ENCODE measurements at places on chromosomes 1 and 21.

- no peak for DNase-seq
These were observed at the start of gene OR2C3 for GRCh38 chr1:247536340-247536739. OR2C3 (minus strand) TSS chr1:247536440; CDS start chr1:247532511, 3,929 bp downstream.

DNA sequence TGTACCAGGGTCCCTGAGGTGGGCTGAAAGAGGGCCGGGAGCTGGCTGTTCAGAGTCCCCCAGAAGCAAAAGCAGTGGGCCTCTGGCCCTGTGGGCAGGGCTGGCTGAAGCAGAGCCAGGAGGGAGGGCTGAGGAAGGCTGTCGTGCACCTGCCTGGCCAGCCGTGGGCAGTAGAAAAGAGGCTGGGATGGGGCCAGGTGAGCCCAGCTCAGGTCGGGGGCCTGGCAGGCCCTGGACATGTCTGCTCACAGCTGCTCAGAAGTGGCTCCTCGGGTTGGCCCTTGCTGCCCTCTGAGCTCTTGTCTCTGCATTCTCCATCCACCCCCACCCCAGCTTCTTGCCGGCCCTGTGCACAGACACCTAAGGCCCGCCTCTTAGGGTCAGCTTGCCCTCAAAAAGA lies 60.0 kb downstream of the TCP10L start:
- no peak for DNase-seq

DNA sequence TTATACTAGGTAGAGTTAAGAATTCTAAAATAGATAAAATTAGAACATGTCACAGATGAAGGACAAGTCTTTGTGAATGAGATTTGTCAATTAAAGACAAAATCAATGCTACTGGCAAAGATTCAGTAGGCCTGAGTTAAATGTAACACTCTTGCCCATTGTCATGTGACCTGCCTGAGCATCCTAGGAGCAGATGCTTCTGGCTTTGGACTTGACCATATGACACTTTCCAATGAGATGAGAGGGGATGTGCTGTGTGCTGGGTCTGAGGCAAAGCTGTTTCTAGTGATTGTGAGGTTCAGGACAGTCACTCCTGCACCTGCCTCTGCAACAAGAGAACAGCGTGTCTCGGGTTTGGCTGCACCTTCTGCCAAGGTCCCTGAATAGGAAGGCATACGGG lies 144.9 kb downstream of the HIVEP3 start:
- no peak for DNase-seq

- no peak for DNase-seq
These were observed 45.3 kb downstream of the KCNC4 start for GRCh38 chr1:110255392-110255787.

GRCh38 chr1:110610084-110610483 lies 3.9 kb upstream of the KCNA2 start:
- no peak for DNase-seq

- DNase-seq, result no peak
These were observed 39.3 kb downstream of the TAS1R2 start for GRCh38 chr1:18819986-18820790.

DNA sequence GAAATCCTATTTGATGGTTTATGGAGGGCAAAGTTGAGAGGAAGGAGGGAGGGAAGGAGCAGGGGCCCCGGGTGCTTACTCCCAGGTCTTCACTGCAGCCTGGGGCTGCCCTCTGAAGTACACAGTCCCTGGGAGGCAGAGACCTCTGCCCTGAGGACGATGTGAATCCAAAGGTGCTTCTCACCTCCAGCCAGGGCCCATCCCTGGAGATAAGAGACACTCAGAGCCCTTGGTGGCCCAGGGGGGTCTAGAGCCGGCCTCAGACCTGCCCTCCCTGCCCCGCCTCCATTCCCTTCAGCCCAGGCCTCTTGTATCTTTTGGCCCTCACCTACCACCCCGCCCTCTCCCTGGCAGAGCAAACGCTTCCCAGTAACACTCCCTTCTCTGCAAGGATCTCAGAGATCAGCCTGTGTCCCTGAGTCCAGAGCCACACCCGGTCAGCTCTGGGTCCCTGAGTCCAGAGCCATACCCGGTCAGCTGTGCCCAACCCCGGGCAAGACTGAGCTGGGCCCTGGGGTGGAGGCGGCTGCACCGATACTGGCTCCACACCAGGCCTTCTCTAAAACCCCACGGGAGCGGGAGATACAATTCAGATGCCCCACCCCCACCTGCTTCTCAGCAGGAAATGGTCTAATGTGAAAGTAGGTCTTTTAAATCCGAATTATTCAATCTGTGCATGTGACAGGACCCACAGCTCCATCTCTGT lies 3.6 kb upstream of the GNB1 start:
- DNase-seq, result no peak

DNA sequence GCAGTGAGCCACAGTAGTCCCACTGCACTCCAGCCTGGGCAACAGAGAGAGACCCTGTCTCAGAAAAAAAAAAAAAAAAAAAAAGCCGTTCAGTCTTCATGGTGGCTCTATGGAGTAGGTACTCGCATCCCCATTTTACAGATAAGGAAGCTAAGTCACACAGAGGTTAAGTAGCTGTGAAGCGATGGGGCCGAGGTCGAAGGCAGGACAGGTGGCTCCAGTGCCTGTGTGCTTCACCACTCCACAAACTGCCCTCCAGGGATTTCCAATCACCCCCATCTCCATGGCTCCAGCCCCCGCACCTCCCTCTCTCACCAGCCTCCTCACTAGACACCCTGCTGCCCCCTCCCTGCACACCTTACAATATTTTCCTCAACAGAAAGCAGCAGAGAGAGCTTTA lies 61.9 kb downstream of the SYF2 start:
- no peak for DNase-seq

DNA sequence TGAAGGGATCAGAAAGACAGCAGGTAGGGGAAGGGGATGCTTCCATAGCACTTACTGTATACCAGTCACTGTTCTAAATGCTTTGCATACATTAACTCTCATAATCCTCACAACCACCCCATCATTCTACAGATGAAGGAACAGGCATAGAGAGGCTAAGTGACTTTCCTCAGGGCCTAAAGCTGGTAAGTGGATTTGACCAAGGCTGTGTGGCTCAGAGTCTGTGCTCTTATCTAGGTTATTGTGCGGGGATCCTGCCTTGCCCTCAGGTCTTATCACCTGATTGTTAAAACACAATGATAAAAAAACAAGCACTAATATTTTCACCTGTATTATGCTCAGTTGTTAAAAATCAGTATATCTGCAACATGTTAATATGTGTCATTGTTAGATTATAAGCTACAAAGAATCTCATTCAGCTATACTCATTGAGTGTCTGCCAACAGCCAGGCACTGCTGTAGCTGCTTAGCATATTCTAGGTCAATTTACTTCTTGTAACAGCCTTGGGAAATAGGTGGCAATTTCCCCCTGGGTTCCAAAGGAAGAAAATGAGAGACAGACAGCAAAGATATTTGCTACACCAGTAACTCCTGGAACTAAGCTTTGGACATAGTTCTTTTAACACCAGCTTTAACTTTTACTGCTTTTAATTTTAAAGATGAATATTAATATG lies 38.6 kb upstream of the RBM15 start:
- DNase-seq, result no peak

DNA sequence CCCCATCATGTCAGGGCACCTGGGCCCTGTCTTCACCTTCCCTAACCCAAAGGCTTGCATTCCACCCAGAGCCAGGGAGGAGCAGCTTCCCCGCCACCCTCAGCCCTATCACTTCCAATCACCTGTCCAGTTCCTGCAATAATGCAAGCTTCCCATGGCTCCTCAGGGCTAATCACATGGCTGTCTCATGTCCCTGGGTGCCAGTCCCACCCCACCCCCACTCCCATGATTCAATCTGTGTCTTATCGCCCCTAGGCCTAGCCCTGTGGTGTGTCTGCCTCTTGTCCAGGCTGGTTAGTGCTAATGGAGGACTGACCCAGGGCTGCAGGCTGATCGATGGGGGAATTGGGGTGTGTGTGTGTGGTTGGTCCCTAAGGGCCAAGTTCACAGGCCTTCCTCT lies 11.0 kb upstream of the PEAR1 start:
- no peak for DNase-seq

GRCh38 chr1:36151845-36152203 lies 2.5 kb upstream of the TRAPPC3 start:
- DNase-seq, result peak; percentile 64

- DNase-seq, result no peak
These were observed 78.1 kb downstream of the KCNJ15 start for GRCh38 chr21:38334866-38335265.

- no peak for DNase-seq
These were observed 8.3 kb upstream of the KIAA0040 start for GRCh38 chr1:175200678-175201521.

- no peak for DNase-seq
These were observed 346.2 kb downstream of the BARHL2 start for GRCh38 chr1:90370686-90371447.

- DNase-seq, result no peak
These were observed 8.8 kb upstream of the CAPN8 start for GRCh38 chr1:223674119-223674890.

DNA sequence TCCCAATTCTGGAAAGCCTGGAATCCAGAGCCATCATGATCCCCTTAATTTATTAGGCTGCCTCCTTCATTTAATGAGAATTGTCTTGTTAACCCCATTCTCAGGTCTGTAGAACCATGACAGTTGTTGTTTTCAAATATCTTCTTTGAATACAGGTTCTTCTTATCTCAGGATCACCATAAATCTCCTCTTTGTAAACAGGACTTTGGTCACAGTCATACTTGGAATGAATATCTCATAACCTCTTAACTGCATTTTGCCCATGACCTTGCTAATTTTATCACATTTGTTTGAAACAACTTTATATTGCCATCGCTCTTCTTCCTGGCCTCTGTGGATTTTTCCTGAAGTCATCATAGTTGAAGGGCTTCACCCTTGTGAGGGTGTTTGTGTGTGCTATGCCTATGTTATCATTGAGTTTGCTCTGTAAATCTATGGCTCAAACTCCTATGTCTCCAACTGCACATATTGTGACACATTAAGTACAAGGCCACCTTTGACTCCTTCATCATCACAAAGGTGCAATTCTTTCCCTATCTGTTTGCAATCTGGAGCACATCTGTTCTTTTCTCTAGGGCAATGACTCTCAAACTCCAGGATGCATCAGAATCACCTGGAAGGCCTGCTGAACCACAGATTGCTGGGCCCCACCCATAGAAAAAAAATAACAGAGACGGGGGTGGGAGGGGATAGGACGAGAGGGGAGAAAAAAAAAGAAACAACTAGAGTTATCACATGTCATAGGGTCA lies 54.2 kb downstream of the FCRL5 start:
- DNase-seq, result no peak

DNA sequence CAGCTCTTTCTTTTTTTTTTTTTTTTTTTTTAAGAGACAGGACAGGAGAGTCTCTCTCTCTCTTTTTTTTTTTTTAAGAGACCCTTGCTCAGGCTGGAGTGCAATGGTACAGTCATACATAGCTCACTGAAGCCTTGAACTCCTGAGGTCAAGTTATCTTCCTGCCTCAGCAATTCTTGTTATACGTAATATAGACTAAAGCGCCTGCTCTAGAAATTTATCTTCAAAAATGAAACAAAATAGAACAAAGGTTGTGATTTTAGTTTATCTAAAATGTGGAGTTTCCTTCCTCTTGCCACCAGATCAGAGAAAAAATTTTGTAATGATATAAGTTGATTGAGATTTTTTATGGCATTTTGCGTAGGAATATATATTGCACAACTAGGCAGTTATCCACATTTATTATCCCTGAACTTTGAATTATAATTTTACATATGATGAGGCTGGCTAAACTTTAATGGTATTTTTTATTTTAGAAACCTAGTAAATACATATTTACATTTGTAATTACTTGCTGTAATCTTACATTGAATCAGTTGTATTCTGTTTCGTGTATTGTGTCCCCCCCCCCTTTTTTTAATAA lies 44.2 kb downstream of the MTF2 start:
- no peak for DNase-seq

- DNase-seq, result no peak
These were observed 275.6 kb downstream of the PLPP3 start for GRCh38 chr1:56303805-56304204.

DNA sequence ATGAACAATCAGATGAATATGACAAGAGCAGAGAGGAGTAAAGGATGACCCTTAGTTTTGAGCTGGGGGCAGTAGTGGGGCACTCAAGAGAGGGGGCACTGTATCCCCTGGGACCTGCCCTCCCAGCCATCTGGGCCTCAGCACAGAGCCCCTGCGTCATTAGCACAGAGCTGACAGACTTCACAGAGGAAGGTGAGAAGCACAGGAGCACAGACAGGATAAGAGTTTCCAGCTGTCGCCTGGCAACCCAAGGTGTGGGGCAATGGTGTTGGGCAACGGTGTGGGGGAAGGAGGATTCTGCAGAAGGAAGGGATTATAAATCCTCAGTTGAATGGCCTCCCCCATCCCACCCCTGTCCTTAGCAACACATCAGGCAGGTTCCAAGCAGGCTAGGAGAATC lies 30.2 kb downstream of the RAB3B start:
- DNase-seq, result no peak

GRCh38 chr1:18229625-18230024 lies 122.0 kb downstream of the IGSF21 start:
- DNase-seq, result no peak

GRCh38 chr21:39686646-39687468 lies 58.1 kb upstream of the IGSF5 start:
- DNase-seq, result no peak

GRCh38 chr1:40252601-40253000 lies 4.9 kb downstream of the TMCO2 start:
- DNase-seq, result no peak

DNA sequence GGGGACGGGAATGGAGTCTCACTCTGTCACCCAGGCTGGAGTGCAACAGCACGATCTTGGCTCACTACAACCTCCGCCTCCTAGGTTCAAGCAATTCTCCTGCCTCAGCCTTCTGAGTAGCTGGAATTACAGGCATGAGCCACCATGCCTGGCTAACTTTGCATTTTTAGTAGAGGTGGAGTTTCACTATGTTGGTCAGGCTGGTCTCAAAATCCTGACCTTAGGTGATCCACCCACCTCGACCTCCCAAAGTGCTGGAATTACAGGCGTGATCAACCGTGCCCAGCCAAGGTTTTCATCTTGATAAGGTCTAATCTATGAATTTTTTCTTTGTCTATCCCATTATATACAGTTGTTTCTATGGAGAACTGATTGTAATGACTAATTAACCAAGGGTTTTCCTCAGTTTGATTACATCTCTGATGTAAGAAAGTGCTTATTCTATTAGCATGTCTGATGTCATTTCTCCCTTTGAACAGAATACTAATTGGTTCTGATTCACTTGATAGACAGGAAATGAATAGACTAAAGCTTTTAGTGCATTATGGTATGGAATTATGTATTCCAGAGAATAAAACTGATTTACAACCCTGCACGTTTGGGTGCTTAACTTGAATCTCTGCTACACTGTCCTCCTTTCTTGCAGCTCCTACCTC lies 11.9 kb downstream of the PACC1 start:
- no peak for DNase-seq

- peak; percentile 75 for DNase-seq
These were observed 677 bp downstream of the AGPAT3 start for GRCh38 chr21:43865540-43866259.

DNA sequence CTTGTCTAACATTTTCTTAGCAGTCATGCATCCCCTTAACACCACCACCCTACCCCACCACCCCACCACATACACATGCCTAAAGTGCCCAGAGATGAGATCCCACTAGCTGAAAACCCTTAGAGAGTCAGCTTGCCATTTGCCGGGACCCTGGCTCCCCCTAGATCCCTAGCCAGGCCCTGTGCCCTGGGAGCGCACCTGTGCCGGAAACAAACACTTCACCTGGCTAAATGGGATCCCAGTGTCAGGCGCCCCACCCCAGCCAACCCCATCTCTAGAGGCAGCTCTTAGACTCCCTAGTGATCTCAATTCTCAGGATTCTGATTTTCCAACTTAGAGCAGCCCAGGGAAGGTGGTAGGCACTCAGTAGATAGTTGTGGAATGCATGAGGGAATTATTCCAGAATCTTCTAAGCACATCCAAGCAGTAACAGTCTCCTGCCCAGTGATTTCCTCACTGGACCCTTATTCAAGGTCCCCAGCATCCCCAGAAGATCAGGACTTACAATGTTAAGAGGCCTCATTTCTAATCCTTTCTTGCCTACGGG lies 105.2 kb downstream of the LAMC2 start:
- no peak for DNase-seq

Data from activated T-cell treated with anti-CD3 and anti-CD28 coated beads, Interleukin-2, amount 50 U/mL, for 24 hours (primary cell).